T follicular helper cell (primary cell): ENCODE measurements at places on chromosomes 2 and 18.

DNA sequence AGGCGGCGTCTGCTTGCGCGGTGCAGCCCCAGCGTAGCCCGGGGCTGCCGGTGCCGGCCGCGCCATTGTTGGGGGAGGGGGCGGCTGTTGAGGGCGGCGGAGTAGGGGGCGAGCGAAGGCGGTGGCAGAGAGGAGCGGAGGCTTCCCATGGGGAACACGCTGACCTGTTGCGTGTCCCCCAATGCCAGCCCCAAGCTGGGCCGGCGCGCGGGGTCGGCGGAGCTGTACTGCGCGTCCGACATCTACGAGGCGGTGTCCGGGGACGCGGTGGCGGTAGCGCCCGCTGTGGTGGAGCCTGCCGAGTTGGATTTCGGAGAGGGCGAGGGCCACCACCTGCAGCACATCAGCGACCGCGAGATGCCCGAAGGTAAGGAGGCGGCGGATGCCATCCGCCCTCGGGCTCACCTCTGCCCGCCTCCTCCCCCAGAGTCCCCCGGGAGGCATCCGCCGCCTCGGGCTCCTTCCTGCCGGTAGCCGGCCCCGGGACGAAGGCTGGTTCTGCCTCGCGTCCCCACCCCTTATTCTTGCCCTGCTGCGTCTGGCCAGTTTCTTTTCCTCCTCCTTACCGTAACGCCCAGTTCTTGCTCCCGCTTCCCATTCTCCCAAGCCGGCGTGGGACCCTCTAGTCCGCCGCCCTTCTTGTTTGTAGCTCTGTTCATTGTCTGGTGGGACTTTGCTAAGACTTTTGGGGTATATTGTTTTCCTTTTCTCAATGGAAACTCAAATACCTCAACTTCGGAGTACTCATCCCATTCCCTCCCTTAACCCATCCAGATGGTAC lies 500 bp downstream of the CCNYL1 start:
- DNase-seq = peak; percentile 26

GRCh38 chr2:144596073-144596871 lies 76.4 kb upstream of the ZEB2 start:
- no peak for DNase-seq

- DNase-seq = no peak
These were observed 25.3 kb downstream of the GPR55 start for GRCh38 chr2:230899786-230900185.

DNA sequence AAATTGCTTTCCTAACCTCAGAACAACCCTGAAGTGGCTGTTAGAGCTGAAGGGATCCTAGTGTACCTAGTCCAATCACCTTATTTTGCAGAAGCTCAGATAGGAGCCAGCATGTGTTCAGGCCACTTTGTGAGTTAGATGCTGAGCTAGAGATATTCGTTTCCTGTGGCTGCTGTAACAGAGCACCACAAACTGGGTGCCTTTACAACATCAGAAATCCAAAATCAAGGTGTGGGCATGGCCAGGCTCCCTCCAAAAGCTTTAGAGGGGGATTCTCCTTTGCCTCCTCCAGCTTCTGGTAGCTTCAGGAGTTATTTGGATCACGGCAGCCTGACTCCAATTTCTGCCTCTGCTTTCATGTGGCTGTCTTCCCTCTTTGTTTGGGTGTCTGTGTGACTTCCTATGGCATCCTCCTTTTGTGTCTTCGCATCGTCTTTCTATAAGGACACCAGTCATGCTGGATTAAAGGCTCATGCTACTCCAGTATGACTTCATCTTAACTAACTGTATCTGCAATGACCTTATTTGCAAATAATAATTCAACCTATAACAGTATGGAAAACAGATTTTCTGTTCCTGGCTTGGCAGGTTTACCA lies 86.3 kb upstream of the TGFA start:
- DNase-seq = no peak

DNA sequence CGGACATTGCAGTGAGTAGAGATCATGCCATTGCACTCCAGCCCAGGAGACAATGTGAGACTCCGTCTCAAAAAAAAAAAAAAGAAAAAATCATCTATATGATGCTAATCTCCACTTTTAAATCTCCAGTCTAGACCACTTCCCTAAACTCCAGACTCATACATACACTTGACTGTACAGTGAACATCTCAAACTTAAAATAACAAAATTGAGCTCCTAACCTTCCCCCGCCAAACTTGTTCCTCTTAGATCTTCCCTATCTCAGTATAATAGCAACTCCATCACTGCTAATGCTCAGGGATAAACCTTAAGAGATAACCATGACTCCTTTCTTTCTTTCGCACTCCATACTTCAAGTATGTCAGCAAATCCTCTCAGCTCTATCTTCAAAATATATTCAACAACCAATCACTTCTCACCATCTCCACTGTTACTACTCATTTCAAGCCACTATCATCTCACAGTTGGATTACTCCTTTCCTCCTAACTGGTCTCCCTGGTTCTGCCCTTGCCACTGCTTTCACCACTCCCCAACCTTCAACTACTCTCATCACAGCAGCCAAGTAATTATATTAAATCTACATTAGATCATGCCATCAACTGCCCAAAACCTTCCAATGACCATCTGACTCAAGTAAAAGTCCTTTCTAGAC lies 12.0 kb downstream of the MEMO1 start:
- no peak for DNase-seq

- no peak for DNase-seq
These were observed 67.2 kb downstream of the MCFD2 start for GRCh38 chr2:46848447-46848846.

- DNase-seq = no peak
These were observed 25.6 kb upstream of the MYCN start for GRCh38 chr2:15914596-15915385.

DNA sequence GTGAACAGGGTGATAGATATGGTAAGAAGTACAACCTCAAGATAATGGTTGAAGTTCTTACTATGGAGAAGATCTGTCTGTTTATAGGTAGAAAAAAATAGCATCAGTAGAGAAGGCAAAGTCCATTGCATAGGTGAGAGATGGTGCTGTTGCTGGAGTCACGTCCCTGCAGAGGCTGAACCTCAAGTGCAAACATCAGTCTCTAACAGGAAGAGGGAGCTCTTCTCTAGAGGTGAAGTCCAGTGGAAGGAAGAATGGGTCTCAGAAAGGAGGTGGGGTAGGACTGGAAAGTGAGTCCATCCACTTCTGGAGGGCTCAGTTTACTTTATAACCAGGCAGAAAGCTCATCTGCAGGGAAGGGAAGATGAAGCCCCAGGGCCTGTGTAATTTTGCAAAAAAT lies 337.7 kb downstream of the MEIS1 start:
- no peak for DNase-seq

- peak; percentile 47 for DNase-seq
These were observed 55.0 kb downstream of the ANKRD44 start for GRCh38 chr2:197255543-197255942.

DNA sequence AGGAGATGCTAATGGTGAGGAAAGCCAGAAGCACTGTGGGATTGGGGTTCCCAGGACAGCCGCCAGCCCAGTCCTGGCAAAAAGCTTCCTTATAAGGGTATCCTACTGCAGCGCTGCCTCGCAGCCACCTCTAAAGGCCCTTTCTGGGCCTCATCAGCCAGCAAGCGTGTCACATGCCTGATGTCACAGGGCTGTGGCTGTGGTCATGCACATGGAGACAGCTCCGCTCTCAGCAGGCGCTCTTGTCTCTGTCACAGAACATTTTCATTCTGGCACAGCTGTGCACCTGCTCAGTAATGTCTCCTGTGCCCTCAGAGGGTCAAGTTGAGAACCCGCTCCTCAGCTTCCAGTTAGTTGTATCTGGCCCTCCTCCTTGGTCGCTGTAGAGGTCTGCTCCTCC lies 17.7 kb upstream of the MAL start:
- DNase-seq = no peak
